Activated CD4-positive, alpha-beta T cell treated with anti-CD3 and anti-CD28 coated beads, Interleukin-2, amount 10 ng/mL, durations not matched to agents 7 days and 5 days (primary cell): ENCODE measurements at places on chromosomes 7 and 10.

DNA sequence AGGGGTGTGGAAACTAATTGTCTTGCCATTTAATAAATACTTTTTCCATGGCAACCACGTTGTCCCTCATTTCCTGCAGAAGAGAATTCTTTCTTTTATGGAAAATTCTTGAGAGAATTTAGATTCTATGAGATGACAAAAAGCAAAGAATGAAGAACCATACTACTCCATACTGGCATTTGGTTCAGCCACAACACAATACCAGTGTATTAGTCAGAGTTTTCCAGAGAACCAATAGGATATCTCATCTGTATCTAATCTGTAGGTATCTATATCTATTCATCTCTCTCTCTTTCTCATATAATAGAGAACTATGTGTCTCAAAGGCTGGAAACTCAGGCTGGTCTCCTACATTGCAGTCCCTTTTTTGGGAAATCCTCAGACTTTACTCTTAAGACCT lies 44.6 kb upstream of the NAMPT start:
- DNase-seq = no peak

- DNase-seq = no peak
These were observed 105.3 kb downstream of the CXCL12 start for GRCh38 chr10:44279426-44280126.

GRCh38 chr10:1776127-1776662 lies 38.9 kb upstream of the ADARB2 start:
- no peak for DNase-seq

DNA sequence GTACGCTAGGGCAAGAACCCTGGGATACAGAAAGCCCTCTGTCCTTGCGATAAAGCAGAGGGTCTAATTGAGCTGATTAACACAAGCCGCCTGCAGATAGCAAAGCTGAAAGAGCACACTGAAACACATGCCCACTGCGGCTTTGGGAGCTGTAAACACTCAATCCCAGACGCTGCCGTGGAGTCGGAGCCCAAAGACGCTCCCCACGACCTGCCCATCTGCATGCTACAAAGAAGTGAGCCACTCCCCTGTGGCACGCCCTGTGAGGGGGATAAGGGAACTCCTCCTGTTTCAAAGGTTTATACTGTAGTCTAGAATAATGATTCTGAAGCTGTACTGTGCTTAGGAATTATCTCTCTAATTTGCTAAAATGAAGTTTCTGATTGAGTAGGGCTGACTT lies 985.6 kb upstream of the GHITM start:
- DNase-seq = no peak

DNA sequence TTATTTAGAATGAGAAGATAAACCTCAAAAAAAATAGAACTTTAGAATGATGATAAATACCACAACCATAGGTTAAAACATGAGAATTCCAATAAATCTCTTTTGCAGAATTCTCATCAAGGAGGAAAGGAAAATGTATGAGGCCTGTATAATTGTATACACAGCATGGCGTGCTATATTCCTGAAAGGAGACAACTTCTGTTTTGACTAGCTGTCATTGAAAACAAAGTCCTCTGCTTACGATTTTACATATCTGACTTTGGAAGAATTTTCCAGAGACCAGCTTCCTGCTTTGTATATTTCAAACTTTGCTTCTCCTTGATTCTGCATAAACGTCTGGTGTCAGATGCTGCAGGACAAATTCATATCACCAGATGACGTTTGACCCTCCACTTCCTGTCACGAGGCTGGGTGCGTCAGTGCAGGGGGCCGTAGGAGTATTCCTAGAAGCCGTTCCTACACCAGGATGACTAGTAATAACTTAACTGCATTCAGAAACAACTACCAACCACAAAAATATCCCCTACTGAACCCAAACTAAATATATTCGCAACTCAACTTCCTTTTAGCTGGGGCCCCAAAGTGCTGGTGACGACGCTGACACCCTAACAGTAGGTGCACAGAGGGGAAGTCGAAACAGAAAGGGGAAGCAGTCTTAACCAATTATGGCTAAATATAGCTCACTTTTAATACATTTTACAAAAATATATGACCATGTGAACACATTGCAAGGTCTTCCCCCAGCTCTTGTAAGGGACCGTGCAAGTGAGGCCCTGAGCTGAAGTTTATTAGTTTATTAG lies 178.6 kb upstream of the INHBA start:
- peak; percentile 68 for DNase-seq

GRCh38 chr7:16189026-16189715 lies 232.2 kb downstream of the CRPPA start:
- DNase-seq = no peak

DNA sequence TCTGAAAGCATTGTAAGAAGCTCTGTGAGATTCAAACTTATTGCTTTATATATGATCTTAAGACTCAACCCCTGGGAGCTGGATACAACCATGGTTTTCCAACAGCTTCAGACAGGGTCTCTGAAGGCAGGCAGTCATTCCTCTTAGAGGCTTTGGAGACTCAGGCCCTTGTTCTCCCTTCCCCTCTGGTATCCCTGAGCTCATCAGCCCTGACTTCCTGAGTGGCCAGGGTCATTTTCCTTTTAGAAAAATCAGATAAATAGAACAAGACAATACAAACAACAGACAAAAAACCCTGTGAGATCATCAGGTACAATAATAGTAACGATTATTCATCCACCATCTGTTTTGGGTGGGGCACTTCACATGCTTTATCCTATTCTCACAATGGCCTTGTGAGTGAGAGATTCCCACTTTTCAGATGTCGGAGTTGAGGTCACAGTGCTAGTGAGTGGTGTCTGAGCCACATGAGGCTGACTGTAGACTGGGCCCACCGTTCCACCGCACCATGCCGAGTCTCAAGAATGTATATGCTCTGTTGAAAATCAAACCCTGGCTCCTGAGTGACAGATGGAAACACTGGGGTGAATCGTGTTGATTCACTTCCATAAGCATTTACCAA lies 144.2 kb downstream of the CXCL12 start:
- DNase-seq = no peak

DNA sequence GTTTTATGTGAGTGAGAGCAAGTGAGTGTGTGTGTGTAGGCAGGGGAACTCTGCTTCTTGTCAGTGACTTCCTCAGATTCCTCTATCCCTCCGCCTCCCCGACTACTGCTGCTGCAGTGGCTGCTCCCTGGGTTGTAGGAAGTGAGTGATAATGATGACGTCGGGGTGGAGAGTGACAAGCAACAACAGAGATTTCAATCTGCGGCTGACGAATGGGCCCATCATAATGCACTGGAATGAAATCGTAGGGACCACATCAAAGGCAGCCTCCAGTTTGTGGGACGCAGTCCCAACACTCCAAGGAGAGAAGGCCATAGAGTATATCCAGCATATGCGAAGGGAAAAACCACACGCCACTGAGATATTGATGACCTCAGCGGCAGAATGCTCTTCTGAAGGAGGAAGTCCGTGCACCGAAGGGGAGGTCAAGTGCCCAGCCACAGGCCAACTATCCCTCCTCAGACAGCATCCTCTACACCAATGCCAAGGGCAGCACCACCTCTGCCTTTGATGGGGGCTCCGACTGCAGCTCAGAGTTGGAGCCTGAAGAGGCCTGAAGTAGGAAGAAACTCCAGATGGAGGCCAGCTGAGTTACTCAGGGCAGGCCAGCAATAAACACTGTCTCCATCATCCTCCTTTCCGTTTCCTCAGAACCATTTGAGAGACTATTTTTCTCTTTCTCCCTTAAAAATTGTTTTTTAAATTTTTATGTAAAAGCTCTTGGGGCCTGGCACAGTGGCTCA lies 11.3 kb upstream of the STMP1 start:
- no peak for DNase-seq

- no peak for DNase-seq
These were observed 30.6 kb downstream of the PODXL start for GRCh38 chr7:131525820-131526219.
